ENCODE measurements at places on chromosomes 3 and 15. TPM values are rescaled to one million over a fixed set of nuclear protein-coding genes. Genes with fewer than 3 reads are reported as not detected.

DNA sequence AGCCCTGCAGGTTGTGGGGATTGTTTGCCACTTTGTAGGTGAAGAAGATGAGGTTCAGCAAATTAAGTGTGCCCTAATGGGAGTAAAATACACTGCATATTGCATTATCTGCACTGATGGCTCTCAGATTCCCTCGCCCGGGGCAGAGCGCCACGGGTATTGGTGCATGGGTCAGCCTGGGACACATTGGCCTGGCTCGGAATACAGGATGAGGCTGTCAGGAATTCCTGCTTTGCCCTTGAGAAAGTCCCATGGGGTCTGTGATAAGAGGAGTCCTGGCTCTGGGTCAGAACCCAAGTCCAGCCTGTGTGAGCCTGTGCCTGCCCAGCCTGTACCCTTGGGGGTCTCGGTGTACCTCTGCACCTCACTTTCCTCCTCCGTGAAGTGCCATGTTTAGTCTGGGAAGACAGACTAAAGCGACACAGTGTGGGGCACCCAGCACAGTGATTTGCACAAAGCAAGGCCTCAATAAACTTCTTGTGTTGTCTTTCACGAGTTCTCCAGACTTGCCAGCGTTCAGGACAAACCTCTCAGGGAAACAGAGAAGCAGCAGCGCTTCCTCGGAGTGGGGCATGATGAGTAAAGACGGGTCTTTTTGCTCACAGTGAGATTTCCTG is 107.6 kb downstream of the LRRK1 start:
- H3K36me3 ChIP-seq = no peaks in the 10 kb centered on the region
- DNase-seq = no peak
- no peak overlapping the region for H3K27ac ChIP-seq
- H3K4me3 ChIP-seq = no peak overlapping the region
- peaks cover 2% of the 10 kb centered on the region for H3K27me3 ChIP-seq
- no peaks in the 10 kb centered on the region for H3K4me1 ChIP-seq

GRCh38 chr15:77599357-77599756 is 33.4 kb downstream of the LINGO1 start:
- no peak overlapping the region for H3K27ac ChIP-seq
- DNase-seq = no peak
- H3K4me1 ChIP-seq = no peaks in the 10 kb centered on the region
- peaks cover 6% of the 10 kb centered on the region for H3K27me3 ChIP-seq

DNA sequence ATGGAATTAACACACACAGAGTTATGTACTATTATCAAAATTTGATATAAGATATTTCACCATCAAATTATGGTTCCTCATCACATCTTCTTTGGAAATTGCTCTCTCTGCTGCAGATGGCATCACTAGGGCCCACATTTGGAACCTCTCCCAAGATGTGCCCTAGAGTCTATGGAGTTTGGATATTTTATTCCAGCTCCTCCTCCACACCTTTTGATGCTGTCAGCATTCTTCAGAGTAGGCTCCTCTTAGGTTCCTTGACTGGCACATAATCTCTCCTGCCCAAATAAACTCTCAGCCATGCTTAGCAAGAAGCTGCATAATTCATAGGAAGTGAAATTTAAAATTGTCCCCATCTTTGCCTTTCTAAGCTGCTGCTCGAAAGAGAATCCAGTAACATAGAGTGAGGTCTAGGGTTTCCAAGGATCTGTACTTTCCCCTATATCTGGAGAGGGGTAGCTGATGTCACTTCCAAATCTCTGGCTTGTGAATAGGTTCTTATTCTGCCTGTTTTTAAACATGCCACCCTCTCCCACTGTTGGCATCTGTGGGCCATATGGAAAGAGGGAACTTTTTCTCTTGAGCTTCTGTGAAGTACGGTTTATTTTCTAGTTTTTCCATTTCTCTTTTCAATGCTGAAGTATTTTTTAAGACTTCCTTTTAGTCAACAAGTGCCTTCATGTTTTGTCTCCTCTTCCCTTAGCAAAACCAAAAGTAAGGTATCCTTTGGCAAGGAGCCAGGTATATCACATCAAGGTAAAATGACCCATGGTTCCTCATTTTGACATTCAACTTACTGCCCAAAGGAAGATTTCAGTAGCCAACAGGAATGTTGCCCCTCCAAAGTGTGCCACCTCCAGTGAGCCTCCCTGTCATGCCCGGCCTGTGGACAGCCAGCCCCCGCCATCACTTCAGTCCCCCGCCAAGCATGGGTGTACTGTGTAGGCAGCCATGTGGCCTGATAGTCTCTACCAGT is 75.3 kb upstream of the C2CD4B start:
- no peaks in the 10 kb centered on the region for H3K36me3 ChIP-seq
- no peak for DNase-seq
- H3K4me3 ChIP-seq = no peak overlapping the region
- no peaks in the 10 kb centered on the region for H3K4me1 ChIP-seq
- no peak overlapping the region for H3K27ac ChIP-seq
- H3K27me3 ChIP-seq = peaks cover 13% of the 10 kb centered on the region

GRCh38 chr15:38588672-38589071 is 24.1 kb upstream of the RASGRP1 start:
- H3K36me3 ChIP-seq = peaks cover 13% of the 10 kb centered on the region
- H3K27ac ChIP-seq = no peak overlapping the region
- DNase-seq = no peak
- no peaks in the 10 kb centered on the region for H3K27me3 ChIP-seq
- peaks cover 30% of the 10 kb centered on the region for H3K4me1 ChIP-seq

CP gene
- not detected for total RNA-seq

CYP1A2 gene
- not detected for total RNA-seq
